ENCODE measurements at places on chromosomes 1 and 21. TPM values are rescaled to one million over a fixed set of nuclear protein-coding genes. Genes with fewer than 3 reads are reported as not detected.

Gene ARHGEF10L
- 9.8 TPM for total RNA-seq

DNA sequence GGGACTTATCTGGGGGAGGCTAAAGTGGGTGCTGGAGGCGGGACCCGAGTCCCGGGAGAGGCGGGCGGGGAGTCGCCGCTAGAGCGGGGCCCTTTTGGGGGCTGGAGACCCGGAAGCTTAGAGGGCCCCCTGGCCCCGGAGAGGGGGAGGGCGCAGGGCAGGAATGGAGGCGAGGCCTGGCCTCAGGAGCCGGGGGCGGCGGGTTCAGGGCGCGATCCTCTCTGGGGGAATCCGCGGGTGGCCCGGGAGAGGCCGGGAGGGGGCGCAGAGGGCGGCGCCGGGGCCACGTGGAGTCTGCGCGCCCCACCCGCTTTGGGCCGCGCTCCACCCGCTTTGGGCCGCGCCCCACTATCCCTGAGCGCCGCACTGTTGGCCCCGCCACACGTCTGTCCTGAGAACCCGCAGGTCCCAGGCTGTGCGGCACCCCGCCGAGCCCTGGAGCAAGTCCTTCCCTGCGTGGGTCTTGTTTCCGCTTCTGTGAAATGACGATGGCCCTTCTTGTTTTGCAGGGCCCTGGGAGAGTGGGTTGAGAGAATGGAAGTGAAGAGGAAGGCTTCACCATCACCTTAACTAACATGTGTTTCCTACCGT lies 84.4 kb downstream of the NKAIN1 start:
- DNase-seq = peak; percentile 84

Gene CADM3
- 0.57 TPM for total RNA-seq

GRCh38 chr1:72932025-72932424 lies 649.7 kb upstream of the NEGR1 start:
- no peak for DNase-seq

DNA sequence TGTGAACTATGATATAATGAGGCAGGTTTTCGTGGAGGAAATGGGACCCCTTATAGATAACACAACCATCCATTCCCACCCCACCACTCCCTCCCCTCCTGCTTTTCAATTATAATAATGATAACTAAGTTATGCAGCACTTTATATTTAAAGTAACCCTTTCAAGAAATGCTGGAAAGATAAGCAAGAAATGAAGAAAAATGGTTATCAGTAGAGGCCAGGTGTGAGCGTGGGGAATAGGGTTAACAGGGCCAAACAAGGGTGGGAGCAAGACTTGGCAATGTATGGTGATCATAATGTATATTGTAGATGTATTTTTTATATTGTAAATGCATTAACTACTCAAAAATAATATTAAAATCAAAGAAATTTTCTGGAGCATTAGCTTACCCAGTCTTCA lies 133.4 kb downstream of the PBX1 start:
- no peak for DNase-seq

DNA sequence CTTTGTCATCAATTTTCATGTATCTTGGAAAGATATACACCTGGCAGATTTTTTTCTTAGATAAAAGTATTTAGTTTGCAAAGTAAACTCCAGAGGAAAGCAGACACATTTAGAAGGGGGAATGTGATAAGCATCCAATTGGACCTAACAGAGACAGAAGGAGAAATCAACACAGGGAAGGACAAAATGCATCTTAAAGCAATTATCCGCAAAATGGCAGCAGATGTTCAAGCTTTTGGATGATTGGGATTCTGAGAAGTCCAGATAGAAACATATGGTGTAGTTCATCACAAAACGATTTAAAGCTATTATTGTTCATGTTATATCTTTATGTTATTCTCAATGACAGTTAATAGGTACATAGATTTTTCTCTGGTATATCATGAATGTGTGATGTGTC lies 1153.1 kb upstream of the B3GALT2 start:
- DNase-seq = no peak

DNA sequence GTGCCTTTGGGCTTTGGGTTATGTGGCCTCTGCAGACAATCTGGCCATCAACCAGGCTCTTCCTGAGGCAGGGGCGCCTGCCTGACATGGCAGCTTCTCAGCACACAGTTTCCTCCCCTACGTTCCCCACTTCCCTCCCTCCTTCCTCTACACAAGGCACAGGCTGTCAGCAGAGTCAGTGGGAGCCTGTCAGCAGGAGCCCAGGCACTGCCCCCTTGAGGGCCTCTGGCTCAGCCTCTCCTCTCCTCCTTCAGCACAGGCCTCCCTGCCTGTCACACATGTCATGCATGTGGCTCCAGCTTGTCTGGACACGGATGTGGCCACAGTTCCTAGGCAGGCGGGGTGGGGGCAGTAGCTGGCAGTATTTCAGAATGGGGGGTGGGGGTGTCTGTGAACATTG lies 52.2 kb upstream of the ARTN start:
- DNase-seq = no peak

DNA sequence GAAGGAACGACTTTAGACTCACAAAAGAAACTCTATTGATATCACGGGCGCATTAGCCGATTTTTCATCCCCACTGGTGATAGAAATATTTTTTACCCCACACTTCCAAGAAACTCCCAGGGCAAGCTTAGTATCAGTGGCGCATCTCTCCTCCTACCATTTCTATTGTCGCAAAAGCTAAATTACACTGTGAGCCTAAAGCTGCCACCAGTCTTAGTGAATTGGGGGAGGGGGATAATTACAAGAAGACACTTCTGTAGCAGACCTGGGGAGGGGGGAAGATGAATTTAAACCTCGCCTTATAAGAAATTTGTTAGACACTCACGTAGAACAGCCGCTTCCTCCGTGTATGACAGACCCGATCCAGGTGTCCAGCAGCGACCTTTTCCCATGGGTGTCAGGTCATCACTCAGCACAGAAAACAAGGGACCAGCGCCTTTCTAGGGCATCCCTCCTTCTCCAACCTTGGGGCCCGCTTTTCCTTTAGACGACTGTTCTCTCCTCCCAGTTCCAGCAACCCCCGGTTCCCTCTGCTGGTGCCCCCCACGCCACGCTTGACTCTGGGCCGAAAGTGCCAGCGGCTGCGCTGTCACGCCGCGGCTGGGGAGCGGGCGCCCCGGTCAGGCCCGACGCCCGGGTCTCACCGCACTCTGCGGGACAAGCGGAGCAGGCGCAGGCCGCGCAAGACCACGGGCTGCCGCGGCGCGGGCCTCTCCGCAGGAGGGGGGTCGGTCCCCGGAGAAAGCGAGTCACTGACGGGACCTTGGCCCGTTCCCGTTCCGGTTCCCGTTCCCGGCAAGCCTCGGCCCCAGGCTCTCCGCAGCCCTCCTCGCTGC lies 821 bp downstream of the PHC2 start:
- no peak for DNase-seq

Gene MAP3K21
- total RNA-seq = 3.2 TPM

Gene SH3BP5L
- total RNA-seq = 16.7 TPM

Gene FAM151A
- not detected for total RNA-seq

Gene RGS5
- total RNA-seq = 8.3 TPM

Gene TAS1R2
- total RNA-seq = not detected

DNA sequence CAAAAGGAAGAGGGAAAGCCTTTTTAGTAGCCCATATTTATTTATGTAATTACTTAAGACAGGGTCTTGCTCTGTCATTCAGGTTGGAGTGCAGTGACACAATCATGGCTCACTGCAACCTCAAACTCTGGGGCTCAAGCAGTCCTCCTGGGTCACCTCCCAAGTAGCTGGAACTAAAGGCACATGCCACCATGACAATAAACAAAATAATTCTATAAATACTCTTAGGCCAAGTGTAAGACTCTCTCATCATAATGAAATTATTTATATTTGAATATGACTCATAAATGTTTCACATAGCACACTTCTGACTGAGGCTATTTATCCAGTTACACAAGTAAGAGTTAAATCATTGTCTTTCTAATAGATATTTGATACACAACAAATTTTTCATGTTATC lies 314.7 kb downstream of the AMY1C start:
- DNase-seq = no peak

Gene GUCA2B
- total RNA-seq = not detected

- DNase-seq = peak; percentile 49
Measured at GRCh38 chr1:116433275-116434257, 60.5 kb downstream of the ATP1A1 start.

Gene ARHGEF16
- total RNA-seq = 10.9 TPM
